ENCODE measurements at places on chromosomes 5 and 9.

- DNase-seq = no peak
These were observed 21.8 kb upstream of the ANKRD18A start for GRCh38 chr9:38641985-38642864.

GRCh38 chr9:84271921-84272556 is 68.5 kb downstream of the SLC28A3 start:
- DNase-seq = no peak

DNA sequence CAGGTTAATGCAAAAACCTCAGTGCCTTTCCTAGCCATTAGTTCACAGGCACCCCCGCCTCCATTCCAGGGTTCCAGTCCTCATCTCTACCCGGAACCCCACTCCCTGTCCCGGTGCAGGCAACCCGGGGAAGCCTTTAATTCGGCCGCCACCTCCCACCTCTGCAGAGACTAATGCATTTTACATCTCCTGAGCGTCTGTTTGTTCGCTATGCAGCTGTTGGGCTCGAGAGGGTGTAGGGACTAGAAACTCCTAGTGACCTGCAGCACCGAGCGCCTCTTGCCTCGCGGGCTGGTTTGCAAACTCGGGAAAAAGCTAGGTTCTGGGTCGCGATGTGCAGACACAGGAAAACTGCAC is 3.6 kb downstream of the GDNF start:
- no peak for DNase-seq

GRCh38 chr9:134061688-134062371 is 6.0 kb downstream of the BRD3 start:
- DNase-seq = no peak

- DNase-seq = no peak
These were observed 193.1 kb downstream of the DCP2 start for GRCh38 chr5:113169720-113170119.

DNA sequence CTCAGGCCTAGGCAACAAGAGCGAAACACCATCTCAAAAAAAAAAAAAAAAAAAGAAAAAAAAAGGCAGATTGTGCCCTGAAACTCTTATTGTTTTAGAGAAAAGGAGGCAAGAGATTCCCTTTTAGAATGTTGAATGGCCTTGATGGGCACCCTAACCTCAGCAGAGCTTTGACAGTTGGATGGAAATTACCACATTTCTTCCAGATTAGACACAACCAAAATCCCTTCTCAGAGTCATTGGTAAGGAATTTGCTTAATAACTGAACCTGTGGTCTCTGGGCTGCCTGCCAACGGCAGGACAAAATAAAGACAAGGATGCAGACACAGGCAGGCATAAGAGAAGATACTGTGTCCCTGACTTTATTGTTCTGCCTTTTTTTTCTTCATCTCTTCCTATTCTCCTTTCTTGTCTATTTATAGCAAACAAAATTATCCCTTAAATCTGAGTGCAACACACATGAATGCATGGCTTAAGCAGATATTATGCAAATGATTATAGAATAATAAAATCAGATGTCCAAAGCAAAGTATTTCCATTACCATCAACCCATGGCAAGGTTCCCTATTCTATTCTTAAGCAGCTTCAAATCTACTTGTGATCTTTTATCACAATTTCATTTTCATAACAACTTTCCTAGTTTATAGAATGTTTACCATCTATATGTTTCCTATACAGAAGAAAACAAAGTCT is 37.3 kb upstream of the TRIO start:
- no peak for DNase-seq

GRCh38 chr5:160466116-160466515 is 44.5 kb downstream of the PTTG1 start:
- no peak for DNase-seq

DNA sequence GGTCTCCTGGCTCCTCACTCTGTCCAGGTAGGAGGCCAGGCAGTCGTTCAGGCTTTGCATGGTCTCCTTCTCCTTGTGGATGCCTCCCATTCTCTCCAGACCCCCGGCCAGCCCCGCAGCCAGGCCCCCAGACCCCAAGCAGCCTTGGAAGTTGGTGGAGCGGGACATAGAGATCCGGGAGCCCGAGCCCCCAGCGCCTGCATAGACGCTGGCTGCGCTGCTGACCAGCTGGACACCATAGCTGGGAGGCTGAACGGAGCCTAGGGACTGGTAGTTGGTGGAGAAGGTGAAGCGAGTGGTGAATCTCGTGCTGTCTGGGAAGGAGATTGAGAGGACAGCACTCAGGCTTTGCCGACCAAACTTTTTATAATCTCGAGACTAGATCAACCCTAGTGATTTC is 35.9 kb downstream of the FOXI1 start:
- no peak for DNase-seq

DNA sequence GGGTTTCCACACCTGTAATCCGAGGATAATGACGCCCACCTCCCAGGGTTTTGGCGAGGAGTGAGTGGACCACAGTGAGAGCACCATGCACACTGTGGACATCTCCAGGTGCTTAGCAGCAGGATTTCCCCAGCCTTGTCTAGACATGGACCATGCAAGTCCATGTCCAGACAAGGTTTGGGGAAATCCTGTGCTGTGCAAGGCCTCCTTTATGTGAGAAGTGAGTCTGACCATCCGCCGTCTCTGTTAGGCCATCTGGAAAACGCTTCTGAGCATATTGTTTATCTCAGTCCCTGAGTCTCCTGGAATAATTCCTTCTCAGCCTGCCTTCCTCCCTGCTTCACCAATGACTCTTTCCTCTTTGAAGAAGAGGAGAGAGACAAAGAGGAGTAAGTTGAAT is 26.2 kb upstream of the TNFAIP8 start:
- no peak for DNase-seq

DNA sequence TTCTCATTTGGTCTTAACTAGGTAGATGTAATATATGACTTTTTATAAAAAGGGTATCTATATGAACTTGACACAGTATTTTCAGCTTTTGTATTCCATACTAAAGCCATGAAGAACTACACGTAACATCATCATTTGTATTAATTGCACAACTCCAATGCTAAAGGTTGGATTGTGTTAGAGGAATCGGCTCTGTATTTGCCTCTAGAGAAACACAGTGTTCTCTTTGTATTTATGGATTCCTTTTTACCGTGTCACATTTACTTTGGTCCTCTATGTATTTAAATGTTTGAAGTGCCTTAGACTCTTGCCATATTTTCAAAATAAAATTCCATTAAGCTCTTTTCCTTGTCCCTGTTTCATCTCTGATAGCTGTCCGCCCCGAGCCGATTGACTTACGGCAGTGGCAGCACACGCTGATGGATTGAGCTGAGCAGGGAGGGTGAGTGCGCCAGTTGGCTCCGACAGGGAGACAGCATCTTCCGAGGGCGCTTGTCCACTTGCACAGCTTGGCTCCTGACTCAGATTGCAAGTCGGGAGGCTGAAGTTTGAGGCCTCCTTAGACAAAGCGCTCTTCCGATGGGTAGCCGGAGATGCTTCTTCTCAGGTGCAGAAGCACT is 95.6 kb upstream of the DMRT1 start:
- DNase-seq = no peak

GRCh38 chr5:141903261-141903660 is 20.4 kb upstream of the DELE1 start:
- no peak for DNase-seq

GRCh38 chr5:170226661-170227060 is 6.1 kb upstream of the C5orf58 start:
- DNase-seq = no peak

DNA sequence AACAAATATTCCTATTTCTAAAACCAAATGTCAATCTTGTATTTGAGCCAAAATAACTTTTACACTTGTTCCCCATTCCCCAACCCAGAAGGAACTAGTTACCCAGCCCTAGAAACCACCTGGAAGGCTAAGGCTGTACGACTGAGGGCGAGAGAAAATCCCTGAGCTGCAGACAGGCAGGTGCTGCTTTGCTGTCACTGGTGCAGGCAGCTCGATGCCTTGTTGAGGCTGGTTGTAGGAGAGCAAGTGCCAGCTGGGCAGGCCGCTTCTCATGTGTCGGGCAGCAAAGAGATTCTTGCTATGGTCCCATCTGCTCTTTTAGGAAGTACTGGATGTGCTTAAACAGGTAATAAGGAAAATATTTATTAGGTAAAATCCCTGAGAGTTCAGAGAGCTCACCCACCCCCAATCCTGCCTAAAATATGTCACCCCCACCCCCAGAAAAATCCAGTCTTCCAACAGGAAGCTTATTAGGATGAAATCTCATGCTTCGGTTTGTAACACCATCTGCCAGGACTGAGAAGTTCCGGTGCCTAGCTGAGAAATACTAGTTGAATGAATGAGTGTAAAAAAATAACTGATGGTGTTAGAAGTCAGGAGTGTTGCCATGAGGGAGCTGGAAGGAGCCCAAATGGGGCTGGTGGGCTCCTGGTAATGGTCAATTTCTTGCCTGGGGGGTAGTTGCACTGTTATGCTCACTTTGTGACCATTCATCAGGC is 91.1 kb upstream of the DMRT1 start:
- DNase-seq = no peak

DNA sequence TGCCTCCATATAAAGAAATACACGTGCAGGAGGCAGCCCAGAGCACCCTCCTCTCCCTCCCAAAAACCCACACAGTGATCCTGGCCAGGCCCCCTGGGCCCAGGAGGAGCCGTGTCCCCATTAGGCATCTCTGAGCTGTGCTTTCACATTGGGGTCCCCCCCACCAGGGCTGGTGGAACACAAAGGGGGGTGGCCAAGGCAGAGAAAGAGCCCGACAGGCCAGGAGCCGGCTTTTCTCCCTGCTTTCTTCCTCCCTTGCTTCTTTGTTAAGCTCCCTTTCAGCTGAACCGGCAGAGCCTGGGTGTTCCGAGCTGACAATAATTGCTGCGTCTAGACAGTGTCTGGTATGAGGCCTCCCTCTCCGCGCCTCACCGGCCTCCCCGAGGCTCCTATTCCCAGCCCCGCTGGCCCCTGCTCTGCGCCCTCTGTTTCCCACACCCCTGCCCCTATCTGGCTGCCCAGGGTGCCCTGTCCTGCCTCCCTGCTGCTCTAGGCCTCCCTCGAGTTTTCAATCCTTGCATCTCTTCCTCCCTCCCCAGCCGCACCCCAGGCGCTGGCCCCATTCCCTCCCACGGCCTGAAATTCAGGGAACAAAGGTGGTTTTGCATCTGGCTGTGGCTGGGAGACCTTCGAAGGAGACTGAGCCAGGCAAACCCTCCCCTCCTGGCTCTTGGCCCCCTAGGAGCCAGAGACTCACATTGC is 120.6 kb downstream of the C9orf50 start:
- no peak for DNase-seq

DNA sequence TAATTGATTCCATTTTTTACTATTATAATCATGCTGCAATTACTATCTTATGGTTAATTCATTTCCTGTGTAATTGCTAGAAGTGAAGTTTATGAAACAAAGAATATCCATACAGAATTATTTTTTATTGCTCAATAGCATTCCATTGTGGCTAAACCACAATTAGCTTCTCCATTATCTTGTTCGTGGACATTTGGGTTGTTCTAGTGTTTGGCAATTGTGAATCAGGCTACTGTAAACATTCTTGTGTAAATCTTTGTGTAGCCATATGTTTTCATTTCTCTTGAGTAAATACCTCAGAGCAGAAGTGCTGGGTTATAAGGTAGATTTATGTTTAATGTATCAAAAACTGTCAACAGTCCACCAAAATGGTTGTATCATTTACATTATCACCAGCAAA is 341.1 kb downstream of the MAT2B start:
- no peak for DNase-seq

GRCh38 chr5:171309276-171310211 is 496 bp downstream of the TLX3 start:
- no peak for DNase-seq

- DNase-seq = no peak
These were observed 157.2 kb upstream of the CD180 start for GRCh38 chr5:67353500-67354450.

DNA sequence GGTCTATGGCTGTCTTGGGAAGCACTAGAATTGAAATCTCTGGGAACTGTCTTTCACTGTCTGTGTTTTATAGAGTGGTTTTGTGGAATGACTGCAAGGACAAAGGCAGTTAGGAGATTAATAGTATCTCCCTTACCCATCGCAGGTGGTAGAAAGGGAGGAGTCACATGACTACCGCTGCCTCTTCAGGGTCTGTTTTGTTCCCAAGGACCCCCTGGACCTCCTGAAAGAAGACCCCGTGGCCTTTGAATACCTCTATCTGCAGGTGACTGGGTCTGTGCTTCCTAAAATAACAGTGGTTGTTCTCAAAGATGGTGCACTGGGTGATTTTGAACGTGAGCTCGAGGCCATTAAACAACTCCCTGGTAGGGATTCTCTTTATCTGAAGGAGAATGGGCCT is 22.8 kb upstream of the TRMT10B start:
- no peak for DNase-seq

GRCh38 chr9:70835323-70835722 is 286.1 kb downstream of the TRPM3 start:
- DNase-seq = no peak

GRCh38 chr5:139700711-139701055 is 52.5 kb downstream of the CXXC5 start:
- DNase-seq = no peak

DNA sequence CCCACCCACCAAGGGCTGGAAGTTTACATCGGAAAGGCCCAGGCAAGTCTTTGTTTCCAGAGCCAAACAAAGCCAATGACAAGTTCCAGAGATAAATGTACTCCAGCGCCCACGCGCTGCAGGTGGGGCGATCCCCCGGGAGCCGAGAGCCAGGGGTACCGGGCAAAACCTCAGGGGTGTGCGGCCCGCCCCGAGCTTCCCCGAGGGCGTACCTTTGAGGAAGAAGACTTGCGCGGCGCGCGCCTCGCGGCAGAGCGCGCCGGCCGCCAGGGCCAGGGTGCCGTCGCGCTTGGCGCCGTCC is 671 bp downstream of the DUSP1 start:
- peak; percentile 29 for DNase-seq

- no peak for DNase-seq
These were observed 9.1 kb downstream of the SLC22A5 start for GRCh38 chr5:132378580-132378979.

- DNase-seq = no peak
These were observed 9.5 kb downstream of the AQP3 start for GRCh38 chr9:33437898-33438297.

DNA sequence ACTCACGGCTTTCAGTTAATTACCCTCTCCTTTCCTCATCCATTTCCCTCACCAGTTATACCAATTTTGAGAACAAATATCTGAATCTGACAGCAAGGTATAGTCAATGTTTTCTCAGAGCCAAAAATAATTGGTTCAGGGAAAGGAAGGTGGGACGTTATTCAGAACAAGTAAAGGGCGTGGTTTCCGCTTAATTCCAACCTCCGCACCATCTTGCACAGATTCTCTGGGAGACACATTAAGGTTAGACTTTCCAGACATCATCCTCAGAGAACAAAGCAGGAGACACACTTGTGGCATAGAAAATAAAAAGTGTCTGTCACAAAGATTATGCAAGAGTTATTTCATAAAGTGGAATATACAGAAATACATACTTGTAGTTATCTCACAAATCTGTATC is 441.2 kb downstream of the IRX1 start:
- DNase-seq = no peak

GRCh38 chr9:69549310-69550202 is 122.6 kb downstream of the APBA1 start:
- no peak for DNase-seq

DNA sequence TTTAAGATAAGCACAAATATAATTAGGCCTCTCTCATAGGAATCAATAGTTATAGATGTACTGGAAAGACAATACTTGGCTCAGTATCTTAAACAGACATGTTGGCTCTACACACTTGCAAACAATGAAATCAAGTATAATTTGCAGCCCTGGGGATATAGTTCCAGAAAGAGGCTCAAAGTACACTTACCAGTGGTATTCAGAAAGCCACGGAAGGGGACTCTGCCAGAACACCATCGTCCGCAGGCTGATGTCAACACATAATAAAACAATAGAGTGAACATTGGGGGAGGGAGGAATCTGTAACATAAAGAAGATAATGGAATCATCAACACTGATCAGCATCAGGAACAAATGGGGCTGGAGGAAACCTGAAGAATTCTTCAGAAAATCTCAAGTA is 31.2 kb upstream of the EBF1 start:
- DNase-seq = no peak
